ENCODE measurements at places on chromosomes 7 and 10. TPM values are rescaled to one million over a fixed set of nuclear protein-coding genes. Genes with fewer than 3 reads are reported as not detected.

GRCh38 chr10:62498271-62498670, 124.1 kb downstream of the ZNF365 start:
- no peak for DNase-seq

DNA sequence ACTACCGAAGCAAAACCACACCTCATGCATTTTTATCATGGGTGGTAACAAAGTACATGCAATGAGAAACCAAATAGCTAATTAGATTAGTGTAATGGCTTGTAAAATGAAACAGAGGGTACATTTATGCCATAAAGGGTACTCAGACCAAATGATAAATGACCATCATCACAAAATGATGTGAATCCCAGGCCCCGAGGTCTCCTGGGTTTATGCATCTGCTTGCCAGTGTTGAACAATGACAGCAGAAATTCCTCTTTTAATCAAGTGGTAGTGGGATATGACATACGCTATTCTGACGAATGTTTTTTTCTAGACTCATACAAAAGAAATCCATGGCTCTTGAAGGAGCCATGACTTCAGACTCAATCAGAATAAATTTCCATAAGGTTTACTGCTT, 249.5 kb upstream of the SLC26A5 start:
- no peak for DNase-seq

DNA sequence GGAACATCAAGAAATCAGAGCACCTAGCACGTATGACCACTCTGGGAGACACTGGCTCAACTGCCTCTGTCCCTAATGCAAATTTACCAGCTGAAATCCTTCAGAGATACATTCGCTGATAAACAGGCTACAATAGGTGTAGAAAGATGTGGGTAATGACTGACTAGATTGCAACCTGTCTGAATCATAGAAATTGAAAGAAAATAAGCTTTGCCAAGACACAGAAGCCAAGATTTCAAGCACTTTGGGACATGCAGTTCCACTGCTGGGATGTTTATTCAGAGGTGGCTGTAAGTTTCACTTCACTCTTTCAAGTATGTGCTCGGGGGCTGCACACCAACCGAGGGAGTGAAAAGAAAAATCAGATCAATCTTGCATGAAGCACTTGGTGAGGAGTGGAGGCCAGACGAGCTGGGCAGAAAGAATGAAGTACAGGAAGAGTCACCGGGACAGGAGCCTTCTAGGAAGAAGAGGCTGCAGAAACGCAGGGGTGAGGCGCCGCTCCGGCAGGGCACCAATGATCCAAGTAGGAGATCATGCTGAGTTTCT, 276.7 kb downstream of the PARD3 start:
- no peak for DNase-seq

- no peak for DNase-seq
Observed at GRCh38 chr7:125878988-125879387, 949.4 kb upstream of the POT1 start.

PROSER2 gene
- 13.7 TPM for total RNA-seq

Measured in H1 (cell line).